ENCODE measurements at places on chromosomes 12 and 14.

DNA sequence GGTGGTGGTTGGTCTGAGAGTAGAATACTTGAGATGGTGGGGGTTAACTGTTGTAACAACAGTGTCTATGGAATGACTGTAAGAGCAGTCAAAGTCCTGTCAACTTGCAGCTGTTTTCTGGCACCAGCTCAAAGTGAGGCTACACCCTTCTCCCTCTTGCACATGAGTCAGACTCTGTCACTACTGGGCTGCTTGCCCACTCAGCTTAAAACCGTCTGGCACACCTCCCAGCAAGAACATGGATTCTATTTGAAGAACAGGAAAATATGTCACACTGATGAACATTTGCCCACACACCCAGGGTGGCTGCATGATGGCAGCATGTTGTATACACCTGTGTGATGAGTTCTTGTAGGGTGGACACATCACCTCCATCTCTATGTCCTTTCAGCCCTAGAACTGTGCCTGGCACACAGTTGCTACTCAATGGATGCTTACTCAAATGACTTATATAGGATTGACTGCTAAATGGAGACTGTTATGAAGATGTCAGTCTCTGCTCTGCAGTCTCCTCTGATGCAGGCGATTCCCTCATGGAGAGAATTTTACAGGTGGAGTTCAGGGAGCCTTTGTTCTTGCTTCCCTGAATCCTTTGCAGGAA lies 19.3 kb upstream of the SERPINA6 start:
- DNase-seq, result no peak

- DNase-seq, result no peak
Measured at GRCh38 chr12:40123496-40123895, 17.6 kb upstream of the SLC2A13 start.

GRCh38 chr12:40903040-40903439 lies 210.8 kb downstream of the CNTN1 start:
- no peak for DNase-seq

DNA sequence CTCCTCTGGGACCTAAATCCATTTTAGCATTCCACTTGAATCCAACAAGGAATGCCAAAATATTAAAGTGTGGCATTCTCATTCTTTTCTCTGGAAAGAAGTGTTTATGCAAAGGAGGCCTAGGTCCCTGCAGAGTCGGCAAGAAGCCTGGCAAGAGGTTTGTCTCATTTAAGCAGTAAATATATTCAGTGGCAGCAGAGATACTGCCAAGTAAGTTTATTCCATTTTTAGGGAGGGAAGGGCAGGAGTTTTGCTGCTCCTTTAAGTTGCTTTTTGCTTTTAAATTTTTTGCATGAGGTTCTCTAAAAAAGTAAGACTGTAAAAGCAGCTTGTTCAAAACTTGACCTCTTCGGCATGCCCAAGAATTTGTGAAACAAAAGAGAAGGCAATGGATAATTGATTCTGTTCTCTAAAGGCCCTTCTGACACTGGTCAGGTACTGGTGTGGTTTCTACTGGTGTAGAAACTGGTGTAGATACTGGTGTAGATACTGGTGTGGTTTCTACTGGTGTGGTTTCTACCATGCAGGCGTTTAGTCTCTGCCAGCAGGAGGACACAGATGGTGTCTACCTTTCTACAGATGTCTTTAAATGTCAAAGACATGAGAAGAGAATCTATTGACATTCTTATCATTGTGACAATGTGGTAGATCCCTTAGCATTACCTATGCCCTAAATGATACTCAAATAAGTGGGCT lies 107.3 kb downstream of the SAMD4A start:
- no peak for DNase-seq

DNA sequence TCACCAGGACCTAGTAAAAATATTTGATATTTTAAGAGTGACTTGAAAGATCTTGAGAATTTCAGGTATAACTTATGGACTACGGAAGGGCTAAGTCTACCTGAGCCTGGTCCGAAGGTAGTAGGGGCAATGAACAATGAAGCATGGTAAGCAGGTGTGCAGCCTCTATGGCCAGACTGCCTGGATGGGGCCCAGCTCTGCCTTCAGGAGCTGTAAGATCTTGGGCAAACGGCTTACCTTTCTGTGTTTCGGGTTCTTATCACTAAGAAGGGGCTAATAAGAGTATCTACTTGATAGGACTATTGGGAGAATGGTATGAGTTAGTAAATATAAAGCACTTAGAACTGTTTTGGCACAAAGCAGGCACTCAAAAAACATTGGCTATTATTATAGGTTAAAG lies 19.1 kb upstream of the WASHC3 start:
- DNase-seq, result no peak

- DNase-seq, result no peak
Measured at GRCh38 chr12:26863515-26863914, 30.5 kb upstream of the ITPR2 start.

DNA sequence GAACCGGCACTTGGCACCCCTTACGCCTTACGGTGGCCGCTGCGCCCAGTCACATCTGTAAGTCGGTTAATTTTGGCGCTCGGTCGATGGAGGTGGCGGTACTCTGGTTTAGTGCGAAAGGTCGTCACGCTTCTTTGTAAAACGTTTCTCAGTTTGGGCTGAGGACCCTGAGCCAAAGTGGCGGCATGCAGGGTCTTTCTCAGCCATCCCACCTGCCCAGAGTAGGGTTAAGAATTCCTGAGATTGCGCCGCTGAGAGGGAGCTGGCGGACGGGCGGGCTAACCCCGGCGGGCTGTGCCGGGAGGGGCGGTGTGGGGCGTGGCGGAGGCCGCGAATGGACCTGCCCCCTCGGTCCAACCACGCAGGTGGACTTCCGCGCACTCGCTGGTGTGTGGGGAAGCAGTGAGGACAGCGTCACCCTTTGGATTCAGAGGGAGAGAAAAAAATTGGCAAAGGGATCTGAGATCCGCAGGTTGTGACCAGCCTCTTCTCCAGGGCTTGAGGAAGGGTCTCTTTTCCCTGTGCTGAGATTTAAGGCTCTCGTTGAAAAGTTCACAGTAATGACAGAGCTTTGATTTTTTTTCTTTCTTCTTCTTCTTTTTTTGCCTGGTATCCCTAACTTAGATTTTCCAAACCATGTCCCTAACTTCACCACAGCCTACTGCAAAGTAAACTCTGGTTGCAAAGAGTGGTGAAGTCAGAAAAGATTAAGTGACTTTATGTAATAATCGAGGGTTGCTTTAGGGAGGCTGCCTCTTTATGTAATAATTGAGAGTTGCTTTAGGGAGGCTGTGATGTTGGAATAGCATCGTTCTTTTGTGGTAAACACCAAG lies 602 bp upstream of the FBXO33 start:
- no peak for DNase-seq

DNA sequence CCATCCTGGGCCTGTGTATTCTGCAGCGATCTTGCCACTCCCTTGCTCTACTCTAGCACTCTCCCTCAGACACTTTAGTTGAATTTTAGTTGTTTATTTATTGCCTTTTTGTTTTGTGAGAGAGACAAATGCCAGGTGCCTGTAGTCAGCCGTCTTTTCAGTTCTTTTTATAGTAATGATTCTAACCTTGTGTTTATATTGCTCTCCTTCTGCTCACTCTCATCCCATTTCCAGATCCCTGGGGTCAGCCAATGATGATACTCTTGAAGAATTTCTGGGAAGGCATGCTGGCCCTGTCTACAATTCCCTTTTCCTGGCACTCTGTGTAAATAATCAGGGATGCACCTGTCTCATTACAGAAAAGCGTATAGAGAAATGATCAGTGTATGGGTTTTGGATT lies 334.1 kb upstream of the MIS18BP1 start:
- no peak for DNase-seq

GRCh38 chr14:32081901-32082300 lies 4.8 kb downstream of the ARHGAP5 start:
- DNase-seq, result no peak

DNA sequence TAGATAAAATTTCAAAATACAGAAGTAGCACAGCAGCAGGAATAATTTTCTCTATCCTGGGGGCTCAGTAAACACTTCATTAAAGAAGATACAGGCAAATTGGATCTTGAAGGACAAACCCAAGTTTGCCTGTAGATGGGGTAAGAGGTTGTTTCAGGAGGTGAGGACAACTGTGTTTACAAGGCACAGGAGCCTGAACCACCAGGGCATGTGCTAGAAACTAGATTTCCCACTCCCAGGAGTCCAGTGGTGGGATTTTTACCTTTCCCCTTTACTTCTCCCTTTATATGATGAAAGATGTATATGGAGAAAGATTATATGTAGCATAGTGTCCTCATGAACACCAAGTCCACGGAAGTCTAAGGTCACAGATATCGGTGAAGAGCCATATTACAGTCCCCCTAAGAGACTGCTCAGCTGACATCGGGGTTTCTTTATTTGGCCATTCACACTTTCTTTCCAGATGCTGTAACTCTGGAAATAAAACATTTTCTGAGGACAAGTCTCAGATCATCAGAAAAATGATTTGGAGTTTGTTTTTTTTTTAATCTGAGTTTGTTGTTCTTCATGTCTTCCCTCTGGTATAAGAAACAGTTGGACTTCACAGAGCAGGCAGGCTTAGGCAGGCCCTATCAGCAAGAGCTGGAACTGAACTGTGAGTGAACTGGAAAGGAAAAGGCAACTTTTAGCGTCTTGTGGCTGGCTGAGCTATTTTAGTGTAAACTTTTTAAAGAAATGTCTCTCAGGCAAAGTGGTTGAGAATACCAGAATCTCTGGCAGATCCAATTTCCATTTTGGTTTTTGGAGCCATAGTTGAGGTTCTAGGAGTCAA lies 8.0 kb upstream of the EVL start:
- no peak for DNase-seq

DNA sequence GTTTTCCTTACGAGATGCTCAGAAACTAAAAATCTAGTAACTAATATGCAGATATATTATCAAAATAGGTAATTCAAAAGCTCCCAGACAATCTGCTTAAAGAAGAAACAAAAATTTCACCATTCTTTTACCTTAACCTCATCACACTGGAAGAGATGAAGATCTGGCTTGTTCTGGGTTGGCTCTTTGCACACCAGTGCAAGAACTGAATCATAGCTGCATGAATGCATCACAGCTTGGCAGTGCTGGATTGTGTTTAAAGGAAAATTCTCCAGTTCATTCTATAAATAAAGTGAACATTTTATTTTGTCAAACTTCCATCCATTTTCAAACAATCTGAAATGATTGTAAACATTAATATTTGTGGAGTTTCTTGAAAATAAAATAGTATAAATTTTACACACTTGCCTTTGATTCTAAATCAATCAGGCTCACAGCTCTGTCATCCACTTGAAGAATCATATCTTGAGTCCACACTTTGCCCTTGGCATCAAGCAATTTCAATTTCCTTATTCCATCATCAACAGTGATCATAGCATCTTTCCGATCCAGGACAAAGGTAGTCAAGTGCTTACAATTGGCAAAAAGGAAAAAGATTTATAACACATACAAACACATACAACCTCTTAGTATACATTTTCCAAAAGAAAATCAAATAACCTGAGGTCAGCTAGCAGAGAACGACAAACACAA lies 119.8 kb downstream of the EPS8 start:
- DNase-seq, result no peak

DNA sequence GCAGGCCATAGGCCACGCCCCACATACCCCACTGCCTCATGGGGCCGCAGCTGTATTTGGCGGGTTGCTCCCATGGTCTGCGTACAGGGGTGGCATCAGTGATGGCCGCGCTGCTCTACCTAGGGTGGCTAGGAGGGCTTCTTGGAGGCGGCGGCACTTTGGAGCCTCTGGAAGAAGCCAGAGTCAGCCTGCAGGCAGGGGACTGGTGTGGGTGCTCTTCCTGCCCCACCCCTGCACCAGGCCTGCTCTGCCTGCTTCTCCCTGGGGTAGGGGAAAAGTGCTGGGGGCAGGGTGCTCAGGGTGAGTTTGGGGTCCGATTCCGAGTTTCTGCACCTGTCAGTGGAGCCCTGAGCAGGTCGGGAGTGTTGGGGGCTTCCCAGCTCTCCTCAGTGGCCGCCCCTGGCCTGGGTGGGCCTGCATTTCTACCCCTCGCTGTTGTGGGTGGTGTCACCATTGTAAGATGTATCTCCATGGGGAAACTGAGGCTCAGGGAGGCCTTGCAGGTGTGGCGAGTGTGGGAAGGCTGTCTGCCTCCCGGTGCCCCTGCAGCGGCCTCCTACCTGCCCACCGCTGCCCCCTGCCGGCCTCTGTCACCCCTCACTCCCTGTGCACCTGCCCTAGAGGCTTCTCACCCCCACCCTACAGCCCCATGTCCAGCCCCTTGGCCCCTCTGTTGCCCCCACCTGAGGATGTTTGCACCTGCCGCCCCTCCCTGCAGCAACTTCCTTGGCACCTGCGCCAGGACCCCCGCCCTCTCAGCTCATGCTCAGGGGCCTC lies 5.5 kb downstream of the CEP170B start:
- DNase-seq, result no peak

DNA sequence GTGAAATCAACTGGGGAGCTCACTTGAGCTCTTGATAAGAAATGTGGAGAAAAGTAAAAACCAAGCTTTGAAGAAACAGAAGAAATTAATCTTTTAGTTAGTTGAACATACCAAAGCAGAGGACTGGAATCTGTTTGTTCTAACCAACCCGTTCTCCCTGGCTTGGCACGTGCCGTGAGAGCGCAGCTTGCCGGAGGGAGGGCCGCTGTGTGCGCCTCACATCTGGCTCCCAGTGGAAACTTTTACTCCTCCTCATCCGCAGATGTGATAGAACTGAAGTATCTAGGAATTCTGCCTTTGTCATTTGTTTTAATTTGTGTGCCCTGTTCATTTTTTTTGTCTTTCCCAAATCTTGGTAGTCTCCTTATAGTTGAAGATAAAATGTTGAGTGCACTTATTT lies 64.9 kb downstream of the DDX51 start:
- DNase-seq, result no peak

GRCh38 chr12:97404093-97404492 lies 58.5 kb upstream of the RMST start:
- no peak for DNase-seq

- no peak for DNase-seq
Measured at GRCh38 chr14:37602605-37603453, 7.4 kb downstream of the TTC6 start.

DNA sequence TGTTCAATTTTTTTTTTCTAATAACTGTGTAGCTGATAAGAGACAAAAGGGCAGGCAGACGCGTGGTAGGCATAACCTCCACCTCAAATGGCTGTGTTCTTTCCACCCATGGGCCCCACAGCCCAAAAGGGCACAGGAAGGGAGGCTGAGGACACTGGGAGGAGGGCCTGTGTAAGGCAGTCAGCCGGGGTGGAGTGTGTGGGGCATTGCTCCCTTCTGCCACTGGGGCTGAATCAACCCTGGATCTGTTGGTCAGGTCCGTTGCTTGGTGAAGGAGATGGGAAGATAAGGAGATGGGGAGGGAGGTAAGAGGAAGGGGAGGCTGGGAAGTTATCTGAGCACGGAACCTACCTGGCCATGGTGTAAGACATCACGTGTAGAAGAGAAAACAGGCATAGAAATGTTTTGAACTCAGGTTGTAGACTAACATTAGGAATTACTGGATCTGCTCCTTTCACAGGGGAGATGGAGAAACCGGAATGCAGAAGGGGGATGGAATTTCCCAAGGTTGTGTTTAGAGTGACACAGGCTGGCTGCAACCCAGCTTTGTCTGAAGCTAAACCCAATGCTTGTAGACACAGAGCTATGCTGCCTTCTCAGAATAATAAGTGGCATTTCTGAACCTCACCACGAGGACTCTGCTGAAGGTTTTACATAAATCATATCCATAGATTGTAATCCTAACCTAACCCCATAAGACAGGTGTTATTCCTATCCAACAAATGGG lies 138.5 kb upstream of the NOS1 start:
- DNase-seq, result no peak

- DNase-seq, result no peak
Measured at GRCh38 chr14:51612449-51612848, 39.3 kb upstream of the FRMD6 start.

Measured in activated CD4-positive, alpha-beta T cell treated with anti-CD3 and anti-CD28 coated beads, Interleukin-2, amount 50 U/mL, for 24 hours (primary cell).